Suppressor macrophage treated with lipopolysaccharide for 4 hours (primary cell): ENCODE measurements at places on chromosomes 4 and X.

- DNase-seq = no peak
Observed at GRCh38 chr4:90124276-90124675, 2.9 kb upstream of the CCSER1 start.

DNA sequence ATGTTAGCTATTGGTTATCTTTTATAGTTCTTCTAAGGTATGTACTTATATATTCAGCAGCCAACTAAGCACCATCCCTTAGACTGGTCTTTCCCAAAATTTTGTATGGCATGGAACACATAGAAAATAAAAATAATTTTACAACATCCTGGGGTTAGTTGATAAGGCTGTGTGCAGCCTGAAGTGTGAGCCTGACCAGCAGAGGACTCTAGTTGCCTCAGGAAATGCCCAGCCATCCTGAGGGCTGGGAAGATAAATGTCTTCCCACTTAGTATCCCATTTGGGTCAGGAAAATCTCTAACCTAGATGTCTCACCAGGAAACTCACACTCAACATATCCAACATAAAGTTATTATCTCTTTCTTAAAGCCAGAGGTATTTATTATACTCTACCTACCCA, 251.4 kb upstream of the POF1B start:
- no peak for DNase-seq

- no peak for DNase-seq
Observed at GRCh38 chr4:154877110-154877760, 96.2 kb downstream of the RBM46 start.

DNA sequence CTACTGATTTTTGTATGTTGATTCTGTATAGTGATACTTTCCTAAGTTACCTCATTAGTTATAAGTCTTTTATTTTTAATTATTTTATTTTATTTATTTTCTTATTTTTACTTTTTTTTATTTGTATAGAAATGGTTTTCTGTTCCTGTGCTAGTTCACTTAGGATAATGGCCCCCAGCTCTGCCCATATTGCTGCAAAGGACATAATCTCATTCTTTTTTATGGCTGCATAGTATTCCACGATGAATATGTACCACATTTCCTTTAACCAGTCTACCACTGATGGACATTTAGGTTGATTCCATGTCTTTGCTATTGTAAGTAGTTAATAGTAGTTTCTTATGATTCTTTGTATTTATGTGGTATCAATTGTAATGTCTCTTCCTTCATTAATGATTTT, 31.5 kb upstream of the GK2 start:
- DNase-seq = no peak

- no peak for DNase-seq
Observed at GRCh38 chr4:189121336-189121735, 819.3 kb upstream of the FRG1 start.

DNA sequence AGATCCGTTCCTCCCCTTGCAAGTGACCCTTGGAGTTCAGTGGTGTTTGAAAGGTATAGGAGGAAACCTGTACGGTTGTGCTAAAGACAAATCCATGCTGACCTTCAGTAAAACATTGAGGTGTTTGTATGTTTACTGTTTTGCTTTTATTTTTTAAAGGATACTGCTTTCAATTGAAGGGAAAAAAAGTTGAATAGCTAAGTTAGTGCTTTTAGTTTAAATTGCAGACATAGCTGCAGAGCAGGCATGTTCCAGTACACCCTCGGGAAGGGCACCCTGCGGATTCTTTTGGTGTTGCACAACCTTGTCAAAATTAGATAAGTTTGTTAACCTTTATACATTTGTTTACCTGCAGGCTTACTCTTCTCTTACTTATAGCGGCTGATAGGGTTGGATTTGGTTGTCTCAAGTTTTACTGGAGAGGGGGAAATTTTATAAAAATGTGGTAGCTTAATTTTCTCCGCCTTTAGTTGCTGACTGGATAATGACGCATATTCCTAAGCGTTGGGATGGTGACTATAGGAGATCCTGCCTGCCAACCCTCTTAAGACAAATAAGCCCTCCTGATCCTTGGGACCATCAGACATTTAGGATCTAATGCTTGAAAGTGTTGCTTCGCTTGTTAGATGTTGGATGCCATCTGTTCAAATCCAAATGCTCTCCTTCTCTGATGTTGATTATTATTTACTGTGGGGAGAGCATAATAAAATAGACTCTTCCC, 2.0 kb downstream of the RAPGEF2 start:
- DNase-seq = no peak

DNA sequence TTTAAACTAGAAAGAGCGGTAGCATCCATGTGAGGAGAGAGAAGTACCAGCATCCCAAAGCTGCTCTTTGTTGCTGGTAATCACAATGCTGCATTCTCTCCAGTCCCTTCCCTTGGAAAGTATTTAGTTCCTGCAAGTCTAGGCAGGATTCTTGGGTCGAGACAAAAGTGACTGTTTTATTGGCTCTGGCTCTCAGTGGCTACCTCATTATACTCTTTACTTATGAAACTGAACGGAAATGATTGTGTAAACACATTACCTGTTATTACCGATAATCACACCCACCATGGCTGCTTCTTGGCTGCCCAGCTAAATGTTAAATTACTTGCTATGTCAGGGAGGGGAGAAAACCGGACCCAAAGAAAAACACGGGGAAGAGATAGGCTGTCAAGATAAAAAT, 26.2 kb downstream of the ATXN3L start:
- no peak for DNase-seq

DNA sequence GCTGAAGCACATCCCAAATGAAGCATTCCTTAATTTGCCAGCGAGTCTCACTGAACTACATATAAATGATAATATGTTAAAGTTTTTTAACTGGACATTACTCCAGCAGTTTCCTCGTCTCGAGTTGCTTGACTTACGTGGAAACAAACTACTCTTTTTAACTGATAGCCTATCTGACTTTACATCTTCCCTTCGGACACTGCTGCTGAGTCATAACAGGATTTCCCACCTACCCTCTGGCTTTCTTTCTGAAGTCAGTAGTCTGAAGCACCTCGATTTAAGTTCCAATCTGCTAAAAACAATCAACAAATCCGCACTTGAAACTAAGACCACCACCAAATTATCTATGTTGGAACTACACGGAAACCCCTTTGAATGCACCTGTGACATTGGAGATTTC, 14.6 kb downstream of the TLR8 start:
- DNase-seq = no peak

DNA sequence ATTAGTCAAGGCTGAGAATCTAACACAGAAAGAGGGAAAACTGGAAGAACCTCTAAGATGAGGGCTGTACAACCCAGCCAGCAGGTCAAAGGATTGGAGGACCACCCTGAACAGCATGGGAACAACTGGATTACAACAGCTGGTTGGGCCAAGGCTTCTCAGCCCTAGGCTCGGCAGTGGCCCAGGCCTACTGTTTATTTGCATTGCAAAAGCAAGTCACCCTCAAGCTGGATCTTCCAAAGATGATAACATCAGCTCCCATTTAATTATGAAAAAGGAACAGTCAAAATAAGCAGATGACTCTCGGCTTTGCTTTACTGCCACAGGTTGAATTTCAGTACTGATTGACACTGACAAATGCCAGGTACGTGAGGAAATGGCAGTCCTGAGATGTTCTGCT, 61.8 kb downstream of the GPC3 start:
- no peak for DNase-seq

- DNase-seq = no peak
Observed at GRCh38 chrX:138897621-138898492, 186.3 kb upstream of the FGF13 start.

- peak; percentile 17 for DNase-seq
Observed at GRCh38 chrX:154661899-154662298, 8.5 kb upstream of the CTAG2 start.

DNA sequence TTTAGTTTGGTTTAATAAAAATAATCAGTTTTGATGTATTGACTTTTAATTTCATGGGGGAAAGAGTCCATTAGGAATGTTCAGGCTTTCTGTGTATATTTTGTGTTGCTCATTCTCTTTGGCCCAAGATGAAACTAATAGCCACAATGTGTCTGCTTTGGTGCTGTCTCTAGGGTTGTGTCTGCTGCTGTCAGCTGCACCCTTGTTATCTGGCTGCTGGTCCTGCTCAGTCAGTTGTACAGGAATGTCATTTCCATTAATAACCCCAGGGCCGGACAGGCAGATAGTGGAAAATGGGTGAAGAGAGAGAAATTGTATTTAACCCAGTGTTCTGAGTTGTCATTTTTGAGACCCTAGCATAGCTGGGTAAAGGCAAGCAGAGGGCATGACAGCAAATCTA, 115.1 kb downstream of the PHEX start:
- no peak for DNase-seq

DNA sequence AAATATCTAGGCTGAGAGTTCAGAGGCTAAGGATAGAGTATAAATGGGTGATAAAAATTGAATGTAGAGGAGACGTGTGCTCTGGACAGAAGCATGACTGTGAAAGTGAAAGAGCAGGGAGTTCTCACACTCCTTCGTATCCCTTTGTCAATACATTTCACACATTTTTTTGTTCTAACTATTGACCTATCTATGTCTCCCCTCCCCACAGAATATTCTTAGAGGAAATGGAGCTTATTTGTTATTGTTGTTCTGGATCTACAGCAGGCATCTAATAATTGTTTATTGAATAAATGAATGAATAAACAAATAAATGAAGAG, 57.6 kb downstream of the ENPEP start:
- no peak for DNase-seq

DNA sequence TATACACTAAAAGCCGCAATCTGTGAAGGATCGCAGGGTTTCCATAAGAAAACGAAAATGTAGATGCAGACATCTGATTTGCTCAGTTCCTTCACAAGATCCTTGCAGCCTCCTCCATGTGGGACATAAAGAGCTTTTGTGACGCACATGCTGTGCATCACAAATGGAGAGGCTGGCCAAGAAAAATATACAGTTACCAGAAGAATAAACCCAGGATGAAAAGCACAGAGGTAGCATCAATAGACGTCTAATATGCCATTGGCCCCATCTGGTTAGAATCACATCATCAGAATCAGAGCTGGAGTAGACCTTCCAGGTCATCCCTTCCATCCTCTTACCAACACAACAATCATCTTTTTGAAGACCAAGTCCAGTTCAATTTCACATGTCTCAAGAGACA, 517.4 kb downstream of the RAB28 start:
- DNase-seq = no peak

- no peak for DNase-seq
Observed at GRCh38 chrX:112766774-112767173, 73.9 kb downstream of the AMOT start.

- no peak for DNase-seq
Observed at GRCh38 chrX:134803060-134803459, 144.8 kb upstream of the PLAC1 start.

- no peak for DNase-seq
Observed at GRCh38 chr4:43837171-43837570, 611.4 kb downstream of the KCTD8 start.

DNA sequence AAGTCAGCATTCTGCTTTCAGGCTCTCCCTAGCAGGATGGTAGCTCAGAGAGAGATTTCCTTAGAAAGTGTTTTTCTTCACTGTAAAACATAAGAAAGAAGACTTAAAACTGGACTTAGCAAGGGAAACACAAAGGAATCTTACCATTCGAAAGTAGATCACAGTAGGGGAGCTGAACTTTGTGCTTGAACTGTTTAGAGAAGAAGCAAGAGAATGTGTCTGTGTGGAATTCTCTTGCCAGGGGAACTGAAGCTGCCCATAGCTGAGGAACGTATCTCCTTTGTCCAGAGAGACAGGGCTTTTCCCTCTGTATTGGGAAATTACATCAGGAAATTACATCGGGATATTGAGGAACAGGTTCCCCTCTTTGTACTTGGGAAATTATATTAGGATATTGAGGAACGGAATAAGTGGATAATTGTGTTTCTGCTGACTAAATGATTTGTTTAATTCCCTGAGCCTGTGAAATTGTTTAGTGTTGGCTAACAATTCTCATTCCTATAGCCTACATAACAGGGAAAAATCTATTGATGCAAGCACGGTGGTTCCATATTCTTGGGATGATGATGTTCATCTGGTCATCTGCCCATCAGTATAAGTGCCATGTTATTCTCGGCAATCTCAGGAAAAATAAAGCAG, 21.2 kb downstream of the SRD5A3 start:
- no peak for DNase-seq

GRCh38 chrX:107935664-107936433, 46.3 kb downstream of the TEX13B start:
- no peak for DNase-seq

DNA sequence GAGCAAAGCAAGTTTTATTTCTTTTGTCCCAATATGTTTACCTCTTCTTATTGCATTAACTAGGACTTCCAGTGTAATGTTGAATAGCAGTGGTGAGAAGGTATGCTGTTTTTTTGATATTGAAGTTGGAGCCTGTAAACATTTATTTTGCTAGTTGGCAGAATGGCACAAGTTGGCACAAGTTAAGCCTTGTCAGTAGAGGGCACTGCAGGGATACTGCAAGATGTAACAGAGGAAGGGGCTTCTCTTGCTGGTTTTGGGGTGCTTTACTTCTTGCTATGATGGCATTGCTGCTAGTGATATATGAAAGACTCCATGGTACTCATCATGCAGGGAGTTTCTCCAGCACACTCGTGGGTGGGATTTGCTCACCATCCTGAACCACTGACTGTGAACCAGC, 327.3 kb upstream of the ARX start:
- DNase-seq = no peak

DNA sequence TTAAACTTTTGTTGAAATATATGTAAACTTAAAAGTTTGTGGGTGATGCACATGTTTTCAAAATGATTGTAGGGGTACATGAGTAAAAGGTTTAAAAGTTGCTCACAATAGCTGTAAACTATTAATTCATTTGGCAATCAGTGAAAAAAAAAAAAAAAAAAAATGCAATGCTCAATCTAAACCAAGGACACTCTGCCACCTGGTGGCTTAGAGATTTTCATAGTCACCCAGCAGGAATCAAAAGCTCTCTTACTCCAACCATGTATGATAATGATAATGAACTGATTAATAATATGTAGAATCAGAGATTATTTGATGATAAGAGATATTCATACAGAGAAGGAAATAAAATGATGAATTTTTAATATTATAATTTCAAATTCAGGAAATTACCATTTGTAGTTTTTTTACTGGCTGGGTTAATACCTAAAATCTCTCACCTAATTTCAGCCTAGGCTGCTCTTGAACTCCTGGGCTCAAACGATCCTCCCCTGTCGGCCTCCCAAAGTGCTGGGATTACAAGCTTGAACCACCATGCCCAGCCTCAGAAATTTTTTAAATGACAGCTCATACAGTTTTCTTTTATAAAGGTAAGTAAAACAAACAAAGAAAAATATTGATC, 46.9 kb upstream of the SLC25A4 start:
- peak; percentile 66 for DNase-seq

GRCh38 chr4:56092540-56092939, 143.8 kb downstream of the CEP135 start:
- DNase-seq = no peak
